A549 treated with Mapracorat at 1 μM for 4 hours (cell line): ENCODE measurements at places on chromosomes 13 and 19. TPM values are rescaled to one million over a fixed set of nuclear protein-coding genes. Genes with fewer than 3 reads are reported as not detected.

The SLC7A9 gene
- total RNA-seq: 0.29 to 0.62 TPM (median 0.45 TPM) in 4 of 5 replicates, not detected in the other

The KLK15 gene
- total RNA-seq: not detected in 5 replicates

The FUT3 gene
- 0.06 TPM in 1 of 5 replicates, not detected in the others for total RNA-seq

The ATP4A gene
- total RNA-seq: 0.06 TPM in 1 of 5 replicates, not detected in the others

The ERF gene
- total RNA-seq: 90.1 to 130 TPM (median 124 TPM) in 5 replicates

The FOXA3 gene
- 0.55 to 0.95 TPM (median 0.91 TPM) in 5 replicates for total RNA-seq

The DNM2 gene
- total RNA-seq: 45.3 to 56.4 TPM (median 55.6 TPM) in 5 replicates

The ATP12A gene
- total RNA-seq: not detected in 5 replicates
